ENCODE measurements at places on chromosomes 3 and 15.

GRCh38 chr15:85785887-85786780 is 8.6 kb downstream of the KLHL25 start:
- no peak for DNase-seq

- peak; percentile 61 for DNase-seq
These were observed 17.7 kb downstream of the PTH1R start for GRCh38 chr3:46895204-46895660.

DNA sequence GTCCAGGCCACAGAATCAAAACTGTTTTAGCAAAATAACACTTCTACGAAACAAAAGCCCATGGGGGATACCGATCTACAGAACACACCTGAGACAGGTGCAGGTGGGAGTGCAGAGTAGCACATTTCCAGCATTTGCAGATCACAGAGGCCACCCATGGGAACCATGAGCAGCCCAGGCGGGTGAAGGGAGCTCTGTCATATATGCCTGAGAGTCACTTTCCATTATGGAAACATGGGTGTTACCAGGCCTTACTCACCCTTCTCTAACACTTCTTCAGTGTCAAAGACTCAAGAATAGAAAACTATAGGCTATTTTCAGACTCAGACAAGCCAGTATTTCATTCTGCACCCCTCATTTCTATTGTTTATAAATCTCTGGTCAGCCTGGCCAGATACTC is 3.5 kb downstream of the PLA1A start:
- no peak for DNase-seq

DNA sequence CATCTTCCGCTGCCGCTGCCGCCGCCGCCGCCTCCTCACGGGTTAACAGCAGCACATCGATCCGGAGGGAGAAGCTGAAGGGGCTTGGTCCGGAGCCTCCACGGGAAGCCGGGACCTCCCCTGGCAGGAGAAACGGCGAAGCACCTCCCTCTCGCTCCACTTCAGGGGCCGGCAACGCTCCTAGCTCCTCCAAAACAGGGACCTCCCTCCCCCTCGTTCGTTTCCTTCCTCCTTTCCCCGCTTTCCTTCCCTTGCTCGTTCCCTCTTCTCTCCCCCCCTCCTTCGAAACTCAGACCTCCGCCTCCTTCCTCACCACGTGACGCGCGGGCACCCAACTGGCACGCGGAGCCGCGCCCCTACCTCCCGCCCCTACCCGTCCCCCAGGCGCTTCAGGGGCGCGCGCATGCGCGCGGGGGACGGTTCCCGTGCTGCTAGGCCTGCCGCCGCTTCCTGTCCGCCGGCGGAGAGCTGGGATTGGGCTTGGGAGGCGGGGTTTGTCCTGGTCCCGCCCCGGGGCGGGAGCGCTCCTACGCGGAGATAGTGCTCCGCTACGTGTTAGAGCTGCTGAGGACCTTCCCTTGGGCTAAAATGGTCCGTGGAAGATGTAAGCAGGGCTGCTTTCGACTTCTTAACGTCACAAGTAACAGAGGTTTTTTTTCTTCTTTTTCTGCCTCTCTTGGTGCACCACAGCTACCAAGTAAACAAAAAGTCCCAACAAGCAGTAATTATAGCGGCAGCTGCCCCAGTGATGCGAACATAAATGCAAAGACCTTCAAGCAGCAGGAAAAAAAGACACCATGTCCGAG is at the start of gene ADAM10:
Gene ADAM10 (minus strand): TSS at position 176 of the 806 bp plus-strand sequence. CDS start 173 bp downstream, at position 3.
- peak; percentile 99 for DNase-seq

DNA sequence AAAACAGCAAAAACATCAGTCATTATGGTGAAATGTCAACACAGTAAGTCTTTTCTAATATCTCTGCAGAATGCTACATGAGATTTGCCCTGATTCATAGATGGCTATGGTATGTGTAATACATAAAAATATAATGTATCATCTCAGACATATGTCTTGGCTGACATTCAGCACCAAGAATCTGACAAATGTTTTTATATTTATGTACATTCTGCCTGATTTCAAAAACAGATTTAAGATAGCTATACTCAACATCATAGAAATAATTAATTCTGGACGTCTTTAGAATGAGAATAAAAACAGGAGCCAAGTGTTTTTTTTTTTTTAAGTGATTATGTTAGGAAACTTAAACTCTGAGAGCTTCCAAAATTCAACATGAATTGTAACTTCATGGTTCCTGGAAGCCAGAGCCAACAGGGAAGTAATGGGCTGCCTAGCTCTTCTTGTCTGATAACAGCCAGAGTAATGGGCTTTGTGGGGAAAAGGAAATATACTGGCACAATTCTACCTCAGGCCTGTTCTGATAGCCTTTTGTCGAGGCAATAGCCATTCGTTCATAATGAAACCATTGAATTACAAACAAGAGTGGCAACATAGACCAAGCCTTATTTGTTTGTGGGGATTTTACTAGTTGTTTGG is 184.4 kb downstream of the VGLL4 start:
- DNase-seq: no peak

Measured in NAMALWA (cell line).